Gastroesophageal sphincter (tissue), 4 donors: ENCODE measurements at places on chromosomes 2 and 18.

GRCh38 chr2:45119038-45119437, 109.8 kb upstream of the SIX2 start:
- ATAC-seq = no peak

DNA sequence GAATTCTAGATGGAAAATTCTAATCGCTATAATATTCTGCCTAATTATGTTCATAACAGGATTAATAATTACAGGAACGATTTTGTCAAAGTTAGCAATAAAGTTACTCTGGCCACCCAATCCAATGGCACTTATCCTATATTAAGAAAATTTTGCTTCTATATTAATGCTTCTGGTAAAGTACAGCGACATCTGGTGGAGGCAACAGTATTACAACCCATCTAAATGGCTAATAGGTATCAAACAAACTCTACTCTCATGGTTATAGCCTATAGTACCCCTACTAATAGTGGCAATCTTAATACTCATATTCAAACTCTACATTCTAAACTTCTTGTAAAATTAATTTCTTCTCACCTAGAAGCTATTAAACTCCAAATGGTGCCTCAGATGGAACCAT, 1084.7 kb upstream of the LRRTM1 start:
- ATAC-seq = no peak

GRCh38 chr2:148218326-148219075, 197.6 kb downstream of the MBD5 start:
- no peak for ATAC-seq

DNA sequence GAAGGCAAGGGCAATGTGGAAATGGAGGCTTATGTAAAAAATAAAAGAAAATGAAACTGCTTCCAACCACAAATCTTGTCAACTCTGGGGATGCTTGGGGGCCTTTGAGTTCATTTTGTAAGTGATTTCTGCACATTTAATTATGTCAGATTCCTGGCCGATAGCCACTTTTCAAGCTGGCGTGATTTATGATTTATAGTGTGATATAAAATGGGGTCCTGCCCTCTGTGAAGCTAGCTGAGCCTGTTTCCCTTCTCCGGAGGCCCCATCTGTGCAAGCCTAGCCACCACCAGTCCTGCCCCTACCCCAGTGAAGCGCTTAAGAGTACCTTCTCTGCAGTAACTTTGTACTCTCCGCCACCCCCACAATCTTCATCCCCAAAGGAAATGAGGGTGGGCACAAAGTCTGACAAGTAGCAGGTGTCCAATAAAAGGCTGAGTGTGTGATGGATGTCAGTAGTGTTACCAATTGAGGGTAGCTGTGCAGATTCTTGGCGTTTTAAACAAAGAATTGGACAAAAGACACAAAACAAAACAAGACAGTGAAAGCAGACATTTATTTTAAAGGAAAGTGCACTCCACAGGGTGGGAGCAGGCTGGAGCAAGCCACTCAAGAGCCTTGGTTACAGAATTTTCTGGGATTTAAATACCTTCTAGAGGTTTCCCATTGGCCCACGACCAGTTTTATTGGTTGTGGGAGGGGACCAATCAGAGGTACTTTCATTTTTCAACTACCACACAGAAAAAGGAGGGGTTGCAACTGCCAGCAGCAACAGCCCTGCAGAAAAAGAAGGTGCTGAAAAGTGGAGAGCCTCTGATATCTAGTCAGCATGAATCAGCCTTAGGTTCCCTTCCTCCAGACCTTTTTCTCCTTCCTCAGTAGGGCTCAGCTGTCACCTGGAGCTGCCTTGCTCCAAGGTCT, 39.0 kb upstream of the SIX3 start:
- ATAC-seq = no peak

- ATAC-seq = no peak
Measured at GRCh38 chr2:74006459-74006858, 21.7 kb downstream of the TET3 start.

DNA sequence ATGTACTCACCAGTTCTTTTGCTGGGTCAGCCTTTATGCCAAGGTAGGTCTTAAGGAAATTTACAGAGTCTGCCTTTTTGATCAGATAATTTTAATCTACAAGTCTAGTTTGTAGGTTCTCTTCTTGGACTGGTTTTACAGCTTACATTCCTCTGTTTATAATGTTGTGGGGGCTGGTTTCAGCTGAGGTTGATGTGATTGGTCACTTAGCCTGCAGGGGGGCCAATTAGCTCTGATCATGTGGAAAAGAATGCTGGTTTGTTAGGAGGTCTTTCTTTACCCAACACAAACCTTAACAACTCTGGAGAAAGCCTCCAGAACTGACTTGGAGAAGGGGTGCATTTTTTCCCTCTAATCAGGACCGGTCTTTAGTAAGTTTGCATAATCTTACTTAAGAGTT, at the start of gene KCNJ13:
KCNJ13 (minus strand) TSS at position 131 of the 400 bp plus-strand sequence. CDS start 5,203 bp downstream, outside the sequence.
- ATAC-seq = no peak

- no peak for ATAC-seq
Measured at GRCh38 chr2:173307293-173307692, 47.4 kb upstream of the CDCA7 start.

DNA sequence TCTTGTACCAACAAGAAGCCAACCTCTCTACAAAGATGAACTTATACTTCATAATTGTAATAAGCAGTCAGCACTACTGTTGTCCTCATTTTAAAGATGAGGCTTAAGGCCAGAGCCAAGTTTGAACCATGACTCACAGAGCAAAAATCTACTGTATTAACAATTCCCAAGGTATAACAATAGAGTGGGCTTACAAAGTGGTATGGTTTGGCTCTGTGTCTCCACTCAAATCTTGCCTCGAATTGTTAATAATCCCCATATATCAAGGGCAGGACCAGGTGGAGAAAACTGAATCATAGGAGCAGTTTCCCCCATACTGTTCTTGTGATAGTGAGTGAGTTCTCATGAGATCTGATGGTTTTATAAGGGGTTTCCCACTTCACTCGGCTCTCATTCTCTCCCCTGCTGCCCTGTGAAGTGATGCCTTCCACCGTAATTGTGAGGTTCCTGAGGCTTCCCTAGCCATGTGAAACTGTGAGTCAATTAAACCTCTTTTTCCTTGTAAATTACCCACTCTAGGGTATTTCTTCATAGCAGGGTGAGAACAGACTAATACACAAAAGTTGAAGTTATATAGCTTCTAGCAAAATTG, 19.5 kb downstream of the MRPL44 start:
- no peak for ATAC-seq

GRCh38 chr18:57025540-57025939, 121.3 kb upstream of the BOD1L2 start:
- ATAC-seq = no peak

DNA sequence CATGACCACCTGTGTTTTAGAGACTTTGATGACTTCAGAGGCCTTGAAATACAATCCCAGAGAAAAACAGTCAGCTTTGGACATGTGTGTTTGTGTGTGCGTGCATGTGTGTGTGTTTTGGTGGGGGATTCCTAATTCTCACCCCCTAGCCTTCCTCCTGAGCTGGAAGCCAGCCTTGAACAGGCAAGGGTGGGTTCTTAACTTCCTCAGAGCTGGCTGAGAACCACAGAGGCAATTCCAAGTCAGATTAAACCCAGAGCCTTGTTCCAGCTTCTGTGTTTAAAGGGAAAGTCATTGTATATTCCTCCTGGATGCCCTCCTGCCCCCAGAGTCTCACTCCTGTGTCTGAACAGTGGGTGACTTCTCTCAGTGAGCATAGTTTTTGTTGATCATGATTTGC, 45.2 kb upstream of the MGAT4A start:
- no peak for ATAC-seq

DNA sequence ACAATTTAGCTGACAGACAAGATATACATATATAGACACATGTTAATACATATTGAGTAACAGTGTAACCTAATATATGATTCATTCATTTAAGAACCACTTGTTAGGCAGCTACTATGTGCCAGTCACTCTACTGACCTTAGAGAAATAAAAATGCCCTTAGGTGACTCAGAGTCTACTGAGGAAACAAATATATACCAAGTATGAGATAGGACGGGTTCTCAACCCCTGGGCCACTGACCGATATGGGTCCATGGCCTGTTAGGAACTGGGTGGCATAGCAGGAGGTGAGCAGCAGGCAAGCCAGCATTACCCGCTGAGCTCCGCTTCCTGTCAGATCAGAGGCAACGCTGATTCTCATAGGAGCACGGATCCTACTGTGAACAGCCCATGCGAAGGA, 14.8 kb downstream of the STRN start:
- no peak for ATAC-seq

DNA sequence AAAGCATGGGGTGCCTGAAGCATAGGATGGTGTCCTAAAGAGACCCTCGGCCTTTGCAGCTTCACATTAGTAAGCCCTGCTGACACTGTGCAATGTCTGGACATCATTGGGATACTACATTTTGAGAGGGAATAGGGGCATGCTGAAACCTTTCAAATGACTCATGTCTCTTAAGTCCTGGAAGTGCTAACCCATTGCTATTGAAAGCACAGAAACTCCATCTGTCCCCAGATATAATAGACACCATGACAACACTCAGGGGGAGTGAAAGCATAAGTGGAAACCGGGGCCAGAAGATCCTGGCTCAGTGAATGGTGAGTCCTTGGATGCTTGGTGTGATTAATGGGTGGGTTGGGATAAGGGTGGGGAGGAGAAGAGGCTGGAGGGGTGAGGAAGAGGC, 595.5 kb upstream of the ID2 start:
- no peak for ATAC-seq

DNA sequence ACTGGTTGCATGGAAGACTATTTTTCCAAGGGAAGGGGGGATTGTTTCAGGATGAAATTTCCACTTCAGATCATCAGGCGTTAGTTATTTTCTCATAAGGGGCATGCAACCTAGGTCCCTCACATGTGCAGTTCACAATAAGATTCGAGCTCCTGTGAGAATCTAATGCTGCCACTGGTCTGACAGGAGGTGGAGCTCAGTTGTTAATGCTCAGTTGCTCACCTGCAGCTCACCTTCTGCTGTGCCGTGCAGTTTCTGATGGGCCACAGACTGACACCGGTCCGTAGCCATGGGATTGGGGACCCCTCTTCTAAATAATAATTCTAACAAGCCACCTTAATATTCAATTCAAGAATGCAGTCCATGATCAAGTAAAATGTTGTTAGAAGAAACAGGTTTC, 34.9 kb downstream of the PLCL1 start:
- no peak for ATAC-seq

GRCh38 chr2:205715831-205716525, 33.7 kb downstream of the NRP2 start:
- ATAC-seq = no peak

GRCh38 chr2:189252991-189253675, 73.6 kb upstream of the COL5A2 start:
- no peak for ATAC-seq

DNA sequence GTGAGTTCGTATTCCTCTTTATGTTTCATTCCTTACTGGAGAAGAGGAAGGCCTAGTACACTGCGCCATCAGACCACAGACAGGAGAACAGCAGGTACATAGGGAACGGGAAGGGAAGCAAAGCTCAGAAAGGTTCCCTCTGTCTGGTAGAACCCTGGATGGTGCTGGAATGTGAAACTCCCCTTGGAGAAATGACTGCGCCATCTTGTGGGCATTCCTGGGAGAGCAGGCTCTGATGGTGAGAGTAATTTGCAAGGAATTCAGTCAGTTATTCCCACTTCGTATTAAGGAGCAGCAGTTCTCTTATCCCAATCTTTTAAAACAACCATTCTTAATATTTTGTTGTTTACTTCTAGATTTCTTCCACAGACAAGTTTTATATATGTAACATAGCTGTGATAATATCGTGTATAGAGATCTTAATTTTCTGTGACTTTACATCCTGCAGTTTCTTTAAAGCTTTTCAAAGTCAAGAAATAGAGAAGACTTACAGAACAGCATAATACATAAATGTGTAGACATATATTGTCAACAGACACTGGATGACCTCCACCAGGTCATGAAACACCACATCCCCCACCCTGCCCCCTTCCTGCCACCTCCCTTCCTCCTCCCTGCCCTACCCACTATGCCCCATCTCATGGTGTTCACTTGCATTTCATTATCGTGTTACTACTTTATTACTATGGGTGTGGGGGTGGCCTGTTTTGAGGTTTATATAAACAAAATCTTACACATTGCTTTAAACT, 83.9 kb downstream of the ARHGEF4 start:
- ATAC-seq = no peak

GRCh38 chr2:11396467-11397445, 52.3 kb upstream of the ROCK2 start:
- no peak for ATAC-seq

DNA sequence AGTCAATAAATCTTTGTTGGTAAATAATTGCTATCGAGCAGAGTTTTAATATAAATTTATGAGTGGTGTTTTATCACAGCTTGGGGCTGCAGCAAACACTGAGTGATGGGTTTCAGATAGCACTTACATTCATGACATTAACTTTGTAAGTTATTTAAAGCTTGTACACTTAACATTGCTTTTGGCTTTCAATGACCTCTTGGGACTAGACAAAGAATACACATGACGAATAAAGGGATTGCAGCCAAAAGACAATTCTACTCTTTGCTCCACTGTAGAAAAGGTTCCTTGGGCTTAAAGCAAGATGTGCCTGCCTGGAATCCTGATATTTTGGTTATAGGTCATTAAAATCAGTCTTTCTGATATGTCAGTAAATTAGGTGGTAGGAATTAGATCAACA, 299.5 kb downstream of the GBX2 start:
- no peak for ATAC-seq

GRCh38 chr2:198134293-198134955, 330.0 kb downstream of the PLCL1 start:
- no peak for ATAC-seq

DNA sequence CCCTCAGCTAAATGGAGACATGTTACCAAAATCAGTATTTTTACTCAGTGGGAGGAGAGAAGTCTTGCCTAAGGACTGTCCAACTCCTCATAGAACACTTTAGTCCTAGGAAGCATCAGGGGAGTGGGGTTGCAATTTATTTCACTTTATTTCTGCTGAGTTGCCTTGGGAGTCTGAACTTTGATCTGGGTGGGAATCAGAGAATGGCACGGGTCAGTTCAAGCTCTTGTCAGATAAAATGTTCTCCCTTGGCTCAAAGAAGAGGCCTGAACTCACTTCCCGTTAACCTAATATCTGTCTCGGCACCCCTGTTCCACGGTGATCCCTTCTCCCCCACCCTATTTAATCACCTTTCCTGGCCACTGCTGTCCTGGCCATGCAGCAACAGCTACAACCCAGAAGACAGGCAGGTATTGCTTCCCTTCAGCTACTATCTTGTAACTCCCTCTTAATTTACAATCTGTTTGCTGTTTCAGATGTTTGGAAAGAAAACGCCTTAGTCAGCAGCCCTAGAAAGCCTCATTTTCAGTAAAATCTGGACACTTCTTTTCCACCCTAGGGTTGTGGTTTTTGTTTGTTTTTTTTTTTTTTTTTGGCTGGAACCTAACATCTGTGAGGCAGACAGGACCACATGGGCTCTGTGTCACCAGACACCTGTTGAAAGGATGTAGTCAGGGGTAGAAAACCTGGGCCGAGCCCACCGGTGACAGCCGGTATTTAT, 52.5 kb downstream of the SERTAD2 start:
- no peak for ATAC-seq

GRCh38 chr2:14577843-14578242, 54.7 kb upstream of the LRATD1 start:
- no peak for ATAC-seq
